ENCODE measurements at places on chromosomes 16 and 17.
A peak's percentile ranks its signal among the peaks of the same experiment; 100 is the strongest.

DNA sequence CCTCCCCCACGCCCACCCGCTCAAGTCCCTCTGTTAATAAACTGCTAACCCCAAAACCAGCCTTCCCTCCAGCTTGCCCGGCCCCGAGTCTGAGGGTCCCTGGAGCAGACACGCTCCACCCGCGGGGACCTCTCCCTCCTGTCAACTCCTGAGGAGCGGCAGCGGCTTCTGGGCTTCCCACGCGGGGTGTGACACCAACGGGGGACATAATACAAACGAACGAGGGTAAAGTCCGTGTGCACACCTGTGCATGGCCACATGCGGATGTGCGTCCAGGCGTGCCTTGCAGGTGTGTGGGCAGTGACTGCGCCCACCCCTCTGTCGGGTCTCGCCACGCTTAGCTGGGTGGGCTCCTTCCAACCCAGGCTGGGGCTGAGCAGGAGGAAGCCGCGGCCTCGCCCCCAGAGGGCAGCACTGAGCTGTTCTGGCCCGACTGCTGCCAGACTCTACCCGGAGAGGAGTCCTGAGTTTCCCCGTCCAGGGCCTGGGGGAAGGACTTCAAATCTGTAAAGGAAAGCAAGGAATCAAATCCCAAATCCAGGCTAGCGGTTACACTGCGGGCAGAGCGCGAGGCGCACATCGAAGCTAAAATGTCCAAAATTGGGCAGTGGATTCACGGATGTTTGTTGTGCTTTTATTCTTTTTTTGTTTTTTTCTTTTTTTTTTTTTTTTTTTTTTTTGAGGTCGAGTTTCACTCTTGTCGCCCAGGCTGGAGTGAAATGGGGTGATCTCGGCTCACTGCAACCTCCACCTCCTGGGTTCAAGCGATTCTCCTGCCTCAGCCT lies 24.2 kb upstream of the KRT17 start:
- peak; percentile 67 for DNase-seq

- DNase-seq, result no peak
Observed at GRCh38 chr16:70725912-70726828, 40.3 kb upstream of the MTSS2 start.

DNA sequence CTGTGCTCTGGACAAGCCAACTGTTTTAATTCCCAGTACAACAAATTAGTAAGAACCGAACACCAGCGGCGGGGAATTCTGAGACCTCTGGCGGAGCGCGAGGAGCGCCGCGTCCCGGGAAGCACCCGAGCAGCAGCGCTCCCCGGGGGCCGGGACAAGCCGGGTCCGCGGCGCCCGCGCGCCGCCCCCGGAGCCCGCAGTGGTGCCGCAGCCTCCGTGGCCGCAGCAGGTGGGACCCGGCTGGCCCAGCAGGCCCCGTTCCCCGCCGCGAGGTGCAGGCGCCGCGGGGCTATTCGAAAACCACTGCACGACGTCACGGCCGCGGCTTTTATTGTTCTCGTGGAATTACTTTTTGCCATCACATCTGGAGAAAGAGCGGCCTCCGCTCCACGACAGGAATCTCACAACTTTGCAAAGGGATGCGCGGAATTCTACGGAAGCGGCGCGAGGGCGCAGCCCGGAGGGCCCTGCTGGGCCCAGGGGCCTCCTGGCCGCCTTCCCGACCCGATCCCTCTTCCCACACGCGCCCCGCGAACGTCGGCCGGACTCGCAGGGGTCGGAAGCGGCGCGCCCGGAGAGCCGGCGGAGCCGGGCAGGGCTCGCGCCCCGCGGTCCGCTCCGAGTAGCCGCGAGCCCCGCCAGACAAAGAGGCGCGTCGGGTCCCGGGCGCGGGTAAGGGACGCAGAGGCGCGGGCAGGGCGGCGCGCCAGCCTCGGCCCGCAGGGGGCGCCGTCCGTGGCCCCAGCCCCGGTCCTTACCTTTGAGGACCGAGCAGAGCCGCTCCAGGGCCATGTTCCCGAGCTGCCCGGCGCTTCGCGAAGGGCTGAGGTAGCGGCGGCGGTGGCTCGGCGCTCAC lies 696 bp downstream of the NETO2 start:
- DNase-seq, result peak; percentile 60

DNA sequence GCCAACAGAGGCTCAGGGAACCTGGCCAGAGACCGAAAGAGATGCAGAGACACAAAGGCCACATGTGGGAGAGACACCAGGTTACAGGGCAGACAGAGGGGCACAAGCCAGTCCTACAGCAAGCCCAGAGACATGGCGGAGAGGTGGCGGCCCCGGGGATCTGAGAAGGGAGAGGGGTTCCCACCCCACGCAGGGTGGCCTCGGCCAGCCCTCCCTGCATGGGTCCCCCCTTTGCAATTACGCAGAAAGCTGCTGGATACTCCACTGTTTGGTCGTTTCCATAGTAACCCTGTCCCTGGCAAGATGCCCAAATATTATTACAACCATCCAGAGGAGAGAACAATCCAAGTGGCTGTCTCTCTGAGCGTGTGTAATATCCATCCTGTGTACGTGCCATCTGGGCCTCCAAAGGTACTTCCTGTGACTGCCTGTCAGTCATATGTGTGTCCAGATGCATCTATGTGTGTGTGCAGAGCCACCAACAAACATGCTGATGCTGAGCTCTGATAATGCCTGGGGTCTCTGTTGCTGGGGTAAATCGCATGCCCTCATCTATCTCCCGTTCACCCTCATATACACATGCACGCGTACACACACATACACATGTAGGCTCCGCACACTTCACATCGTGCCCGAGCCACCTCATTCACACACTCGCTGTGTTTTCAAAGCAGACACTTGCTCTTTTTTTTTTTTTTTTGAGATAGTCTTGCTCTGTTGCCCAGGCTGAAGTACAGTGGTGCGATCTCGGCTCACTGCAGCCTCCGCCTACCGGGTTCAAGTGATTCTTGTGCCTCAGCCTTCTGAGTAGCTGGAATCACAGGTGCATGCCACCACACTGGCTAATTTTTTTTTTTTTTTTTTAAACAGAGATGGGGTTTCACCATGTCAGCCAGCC lies 5.5 kb downstream of the PCGF2 start:
- DNase-seq, result peak; percentile 78

- DNase-seq, result no peak
Observed at GRCh38 chr16:67547423-67548264, 14.7 kb upstream of the CTCF start.

GRCh38 chr17:81923302-81924260 lies 4.0 kb downstream of the MAFG start:
- peak; percentile 78 for DNase-seq

DNA sequence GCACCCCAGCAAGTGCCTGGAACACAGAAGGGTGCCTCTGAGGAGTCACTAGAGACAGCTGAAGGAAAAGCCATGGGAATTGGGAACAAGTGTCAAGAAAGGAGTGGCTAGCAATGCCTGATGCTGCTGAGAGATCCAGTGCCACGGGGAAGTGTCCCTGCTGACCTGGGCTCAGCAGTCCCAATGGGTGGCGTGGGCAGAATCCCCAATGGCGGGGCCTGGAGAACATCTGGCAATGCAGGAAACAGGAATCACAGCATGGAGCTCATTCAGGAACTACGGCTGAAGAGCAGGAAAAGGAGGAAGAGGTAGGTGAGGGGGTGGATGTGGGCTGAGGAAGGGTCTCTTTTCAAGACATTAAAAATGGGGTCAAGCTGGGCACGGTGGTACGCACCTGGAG lies 30.1 kb downstream of the UBE2O start:
- DNase-seq, result no peak

GRCh38 chr17:42779936-42780850 lies at the start of gene WNK4:
TSS of gene WNK4 (plus strand) at chr17:42780610. CDS start at chr17:42780699, 89 bp downstream.
- peak; percentile 63 for DNase-seq

DNA sequence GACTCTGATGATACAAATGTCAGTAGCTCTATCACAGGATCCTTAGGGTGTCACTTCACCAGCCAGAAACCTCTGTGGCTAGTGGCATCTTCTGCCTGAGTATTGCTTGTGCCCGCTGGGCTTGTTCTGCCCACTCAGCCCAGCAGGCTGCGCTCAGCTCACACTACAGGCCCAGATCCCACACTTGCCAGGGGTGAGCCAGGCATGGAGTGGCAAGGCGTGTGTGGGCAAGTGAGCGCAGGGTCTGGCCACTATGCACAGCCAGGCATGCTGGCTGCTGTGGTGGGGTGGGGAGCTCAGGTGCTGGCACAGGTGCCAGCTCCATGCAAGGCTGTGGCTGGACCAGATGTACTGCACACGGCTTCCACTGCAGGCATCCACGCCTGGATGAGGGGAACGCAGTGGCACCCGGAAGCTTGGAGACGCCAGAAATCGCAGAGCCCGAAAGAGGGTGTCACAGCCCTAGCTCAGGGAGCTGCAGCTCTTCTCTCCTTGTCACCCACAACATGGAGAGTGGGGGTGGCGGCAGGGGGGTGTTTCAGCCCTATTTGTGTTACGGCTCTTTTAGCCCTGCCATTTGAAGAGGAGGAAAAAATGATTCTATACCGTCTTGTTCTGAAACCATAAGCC lies 10.2 kb downstream of the CFAP97D1 start:
- DNase-seq, result peak; percentile 17

DNA sequence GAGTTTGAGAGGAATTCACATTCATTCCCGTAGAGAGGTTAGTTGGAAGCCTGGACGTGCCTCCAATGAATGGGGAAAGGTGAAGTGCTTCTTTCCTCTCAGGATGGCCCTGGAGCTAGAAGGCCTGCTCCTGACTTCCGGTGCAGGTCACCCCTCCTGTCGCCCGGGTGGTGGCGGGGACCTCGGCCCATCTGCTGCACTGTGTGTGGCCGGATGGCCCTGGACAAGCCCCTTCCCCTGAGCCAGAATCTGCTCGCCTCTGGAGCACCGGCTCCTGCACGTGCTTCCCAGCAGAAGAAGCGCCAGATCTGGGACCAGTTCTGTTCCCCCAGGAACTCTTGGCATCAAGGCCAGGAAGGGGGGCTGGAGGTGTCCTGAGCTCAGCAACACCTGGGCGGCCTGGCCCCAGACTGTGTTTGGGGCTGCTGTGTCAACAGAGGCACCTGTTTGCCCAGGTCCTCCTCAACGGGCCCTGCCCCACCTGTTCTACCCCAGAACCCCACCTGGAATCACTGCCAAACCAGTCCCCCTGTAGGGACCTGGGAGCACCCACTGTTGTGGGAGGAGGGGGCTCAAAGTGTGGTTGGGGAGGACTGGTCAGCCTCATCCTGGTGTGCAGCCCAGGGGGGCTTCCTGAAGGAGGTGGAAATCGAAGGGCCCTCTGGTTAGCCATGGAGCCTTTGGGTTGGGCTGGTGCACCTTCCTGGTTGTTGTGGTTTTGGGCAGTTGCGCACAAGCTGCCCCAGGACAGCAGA lies 5.1 kb upstream of the PERCC1 start:
- DNase-seq, result no peak

- no peak for DNase-seq
Observed at GRCh38 chr16:89522287-89522686, 14.1 kb downstream of the SPG7 start.

DNA sequence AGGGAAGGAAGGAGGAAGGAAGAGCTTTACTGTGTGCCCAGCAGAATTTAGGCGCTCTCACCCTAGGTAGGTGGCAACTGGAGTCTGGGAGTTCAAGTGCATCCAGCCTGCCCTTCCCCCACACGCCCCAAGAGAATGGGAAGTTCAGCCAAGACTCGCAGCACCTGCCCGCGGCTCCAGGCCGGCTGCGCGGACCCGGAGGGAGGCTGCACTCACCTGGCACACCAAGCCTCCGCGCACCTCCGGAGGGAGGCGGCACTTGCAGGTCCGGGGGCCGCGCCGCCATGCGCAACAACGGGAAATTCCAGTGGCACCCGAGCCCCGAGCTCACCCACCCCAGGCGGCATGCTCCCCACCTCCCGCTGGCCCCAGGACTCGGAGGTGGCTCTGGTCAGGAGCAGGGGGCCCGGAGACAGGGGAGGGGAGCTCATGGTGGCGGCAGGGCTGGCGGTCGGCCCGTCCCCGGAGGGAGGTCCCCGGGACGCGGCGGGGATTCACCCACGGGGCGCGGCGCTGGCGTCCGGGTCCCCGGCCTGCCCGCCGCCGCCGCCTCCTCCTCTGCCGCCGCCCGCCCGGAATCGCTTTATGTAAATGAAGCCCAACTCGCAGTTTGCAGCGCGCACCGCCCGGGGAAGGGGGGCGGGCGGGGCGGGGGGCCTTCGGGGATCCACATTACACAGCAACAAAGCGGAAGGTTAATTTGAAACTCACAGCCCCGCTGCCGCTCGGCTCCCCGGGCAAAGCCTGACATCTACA lies at the start of gene ZFHX3:
Gene ZFHX3, minus strand, starts transcription at position 593 of the 756 bp plus-strand sequence. CDS start 87,983 bp downstream, outside the sequence.
- DNase-seq, result peak; percentile 81

Data from foreskin fibroblast (primary cell).